AG08395 (cell line): ENCODE measurements at places on chromosomes 7 and 10.

GRCh38 chr7:115332691-115333090 lies 410.8 kb downstream of the MDFIC start:
- no peak for DNase-seq

DNA sequence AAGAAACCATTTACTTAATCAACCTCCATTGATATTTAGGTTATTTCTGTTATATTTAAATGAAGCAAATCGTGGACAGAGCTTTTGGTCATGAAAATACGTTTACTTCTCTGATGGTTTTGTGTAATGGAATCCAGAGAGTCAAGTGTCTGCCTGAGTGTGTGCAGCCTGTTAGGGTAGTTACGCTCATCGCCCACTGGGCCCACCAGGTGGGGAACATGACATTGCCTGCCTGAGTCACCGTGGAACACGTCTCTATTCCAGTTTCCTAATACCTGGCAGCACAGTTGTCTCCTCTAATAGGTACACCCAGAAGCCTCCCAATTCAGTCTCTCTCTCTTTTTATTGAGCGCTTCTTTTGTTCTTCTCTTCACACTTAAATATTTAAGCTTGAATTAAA lies 91.0 kb downstream of the ADCY1 start:
- DNase-seq: no peak

- DNase-seq: no peak
Observed at GRCh38 chr10:224571-224970, 89.3 kb downstream of the ZMYND11 start.

- DNase-seq: no peak
Observed at GRCh38 chr10:116007256-116007891, 265.6 kb downstream of the GFRA1 start.

- DNase-seq: no peak
Observed at GRCh38 chr7:74103219-74103772, 19.7 kb downstream of the LIMK1 start.

GRCh38 chr7:26348234-26348851 lies 56.7 kb downstream of the SNX10 start:
- no peak for DNase-seq

DNA sequence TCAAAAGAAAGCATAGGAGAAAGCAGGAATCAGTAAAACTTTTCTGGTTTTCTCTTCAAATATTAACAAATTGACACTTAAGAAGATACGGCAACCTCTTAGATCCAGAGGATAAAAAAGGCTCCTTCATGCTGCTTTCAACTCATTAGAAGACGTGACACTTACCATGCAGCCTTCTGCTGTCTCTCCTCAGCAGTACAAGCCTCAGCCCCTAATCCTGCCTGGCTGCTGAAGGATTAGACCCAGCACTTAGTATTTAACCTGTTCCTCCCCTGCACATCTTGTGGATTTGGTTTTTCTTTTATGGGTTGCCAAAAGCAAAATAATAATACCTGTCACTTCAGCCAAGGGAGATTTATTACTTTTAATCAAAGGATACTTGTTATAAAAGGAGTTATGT lies 108.4 kb downstream of the LYZL1 start:
- DNase-seq: no peak

DNA sequence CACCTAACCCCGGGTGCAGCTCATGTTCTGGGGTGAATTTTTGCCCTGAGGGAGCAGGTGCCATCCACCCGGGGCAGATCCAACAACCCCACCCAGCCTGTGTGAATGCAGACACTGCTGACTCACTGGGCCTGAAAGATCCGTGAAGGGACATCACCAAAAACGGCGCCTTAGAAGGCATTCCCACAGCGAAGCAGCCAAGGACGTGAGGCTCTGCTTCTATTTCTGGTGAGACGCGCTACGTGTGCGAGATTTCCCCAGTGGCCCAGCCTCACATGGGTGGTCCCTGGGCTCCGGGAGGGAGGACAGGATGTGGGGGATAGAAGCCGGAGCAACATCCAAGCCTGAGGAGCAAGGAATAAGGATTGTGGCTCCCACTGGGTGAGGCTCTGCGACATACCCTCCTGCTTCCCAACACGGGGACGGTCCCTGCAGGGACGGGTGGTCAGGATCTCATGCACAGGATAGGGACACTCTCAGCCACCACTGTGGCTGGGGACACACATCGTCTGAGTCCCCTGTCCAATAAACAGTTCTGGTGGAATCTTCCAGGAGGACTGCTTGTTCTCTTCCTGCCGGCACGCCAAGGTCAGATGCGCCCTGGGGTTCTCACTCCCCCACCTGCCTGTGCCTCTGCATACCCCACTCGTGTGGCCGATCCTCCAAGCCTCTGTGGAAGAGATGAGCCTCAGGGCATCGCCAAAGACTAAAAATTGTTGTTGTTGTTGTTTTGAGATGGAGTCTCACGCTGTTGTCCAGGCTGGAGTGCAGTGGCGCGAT lies 70.2 kb downstream of the ZRANB1 start:
- no peak for DNase-seq

DNA sequence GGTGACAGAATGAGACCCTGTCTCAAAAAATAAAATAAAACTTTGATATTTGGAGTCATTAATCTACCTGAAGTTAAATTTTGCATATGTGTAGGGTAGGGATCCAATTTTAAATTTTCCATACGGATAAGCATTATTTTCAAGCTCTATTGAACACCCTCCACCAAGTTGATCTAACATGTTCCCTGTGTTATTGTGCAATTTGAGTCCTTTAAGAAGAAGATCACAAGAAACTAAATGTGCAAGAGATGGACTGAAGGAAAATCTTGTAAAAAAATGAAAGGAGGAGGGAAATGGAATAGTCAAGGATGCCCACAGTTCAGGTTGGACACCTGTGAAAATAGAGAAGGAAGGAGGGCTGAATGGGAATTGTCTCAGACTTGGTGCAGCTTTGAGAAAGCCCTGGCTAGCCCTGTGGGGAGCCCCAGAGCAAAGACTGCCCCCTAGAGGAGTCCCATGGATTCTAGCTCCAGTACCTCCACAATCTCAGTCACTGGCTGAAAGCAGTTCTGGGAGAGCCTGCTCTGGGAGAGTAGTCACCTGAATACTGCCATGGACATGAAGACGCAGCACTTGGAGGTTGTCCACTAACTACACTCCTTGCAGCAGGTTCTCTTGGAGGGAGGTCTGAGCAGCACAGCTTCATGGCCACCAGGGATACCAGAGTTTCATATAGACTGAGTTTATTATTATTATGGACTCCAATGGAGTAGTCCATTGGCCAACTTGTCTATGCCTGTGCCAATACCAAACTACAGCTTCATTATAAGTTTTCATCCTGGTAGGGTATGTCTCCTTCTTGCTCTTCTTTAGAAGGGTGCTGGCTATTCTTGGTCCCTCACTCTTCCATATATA lies 5.7 kb upstream of the TIAL1 start:
- peak; percentile 19 for DNase-seq

DNA sequence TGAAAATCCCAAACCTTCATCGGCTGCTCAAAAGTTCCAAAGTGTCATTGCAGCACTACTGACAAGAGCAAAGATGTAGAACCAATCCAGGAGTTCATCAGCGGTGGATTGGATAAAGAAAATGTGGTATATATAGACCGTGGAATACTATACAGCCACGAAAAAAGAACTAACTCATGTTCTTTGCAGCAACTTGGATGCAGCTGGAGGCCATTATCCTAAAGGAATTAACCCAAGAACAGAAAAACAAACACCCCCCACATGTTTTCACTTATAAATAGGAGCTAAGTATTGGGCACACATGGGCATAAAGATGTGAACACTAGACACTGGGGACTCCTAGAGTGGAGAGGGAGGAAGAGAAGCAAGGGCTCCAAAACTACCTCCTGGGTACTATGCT lies 31.6 kb downstream of the PHYH start:
- no peak for DNase-seq

DNA sequence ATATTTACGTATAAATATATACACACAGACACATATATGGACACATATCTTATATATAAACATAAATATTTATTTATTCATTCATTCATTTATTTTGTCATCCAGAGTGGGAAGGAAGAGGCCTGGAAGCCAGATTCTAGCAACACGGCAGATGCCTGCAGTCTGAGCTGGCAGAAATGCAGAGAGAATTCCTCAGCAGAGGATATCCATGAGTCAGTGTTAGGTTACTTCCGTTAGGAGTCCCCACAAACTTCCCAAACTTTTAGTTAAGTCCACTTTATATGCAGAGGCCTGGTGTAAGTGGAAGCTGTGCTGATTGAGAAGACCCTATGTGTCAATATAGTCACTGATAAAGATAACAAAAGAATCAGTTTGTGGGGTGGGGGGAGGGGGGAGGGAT lies 89.6 kb downstream of the PPP1R17 start:
- peak; percentile 85 for DNase-seq
